ENCODE measurements at places on chromosomes 7 and 10.

- DNase-seq, result peak; percentile 85
Measured at GRCh38 chr10:79322616-79323543, 24.4 kb upstream of the PPIF start.

- no peak for DNase-seq
Measured at GRCh38 chr10:100811752-100812750, 66.7 kb downstream of the PAX2 start.

DNA sequence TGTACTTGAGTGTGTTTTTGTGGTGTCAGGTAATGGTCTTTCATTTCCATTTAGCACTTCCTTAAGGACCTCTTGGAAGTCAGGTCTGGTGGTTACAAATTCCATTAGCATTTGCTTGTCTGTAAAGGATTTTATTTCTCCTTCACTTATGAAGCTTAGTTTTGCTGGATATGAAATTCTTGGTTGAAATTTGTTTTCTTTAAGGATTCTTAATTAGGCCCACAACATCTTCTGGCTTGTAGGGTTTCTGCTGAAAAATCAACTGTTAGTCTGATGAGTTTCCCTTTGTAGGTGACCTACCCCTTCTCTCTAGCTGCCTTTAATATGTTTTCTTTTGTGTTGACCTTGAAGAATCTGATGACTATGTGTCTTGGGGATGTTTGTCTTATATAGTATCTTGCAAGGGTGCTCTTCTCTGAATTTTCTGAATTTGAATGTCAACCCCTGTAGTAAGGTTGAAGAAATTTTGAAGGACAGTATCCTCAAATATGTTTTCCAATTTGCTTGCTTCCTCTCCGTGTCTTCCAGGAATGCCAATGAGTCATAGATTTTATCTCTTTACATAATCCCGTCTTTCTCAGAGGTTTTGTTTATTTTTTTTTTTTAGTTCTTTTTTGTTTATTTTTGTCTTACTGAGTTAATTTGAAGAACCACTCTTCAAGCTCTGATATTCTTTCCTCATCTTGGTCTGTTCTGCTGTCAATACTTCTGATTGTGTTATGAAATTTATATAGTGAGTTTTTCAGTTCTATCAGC is 70.2 kb downstream of the SLC39A12 start:
- no peak for DNase-seq

GRCh38 chr10:93755443-93756116 is 2.2 kb upstream of the LGI1 start:
- no peak for DNase-seq

GRCh38 chr10:31751051-31751737 is 177.4 kb downstream of the ARHGAP12 start:
- no peak for DNase-seq

DNA sequence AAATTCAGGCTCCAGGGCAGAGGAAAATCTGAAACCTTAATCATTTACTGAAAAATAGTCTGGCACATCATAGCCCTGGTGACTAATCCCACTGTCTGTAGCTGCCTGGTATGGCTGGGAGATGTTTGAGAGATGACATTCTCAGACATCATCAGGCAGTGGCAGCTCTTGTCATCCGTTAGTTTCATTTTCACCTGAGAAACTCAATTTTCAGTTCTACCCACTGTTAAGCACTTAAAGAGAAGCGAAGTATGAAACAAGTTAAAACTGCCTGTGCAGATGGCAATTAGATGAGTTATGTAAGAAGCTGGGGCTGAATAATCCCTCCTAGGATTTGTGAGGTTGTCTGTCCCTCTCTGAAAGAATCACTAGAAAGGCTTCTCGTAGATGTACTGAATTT is 150.2 kb downstream of the NSUN6 start:
- no peak for DNase-seq

DNA sequence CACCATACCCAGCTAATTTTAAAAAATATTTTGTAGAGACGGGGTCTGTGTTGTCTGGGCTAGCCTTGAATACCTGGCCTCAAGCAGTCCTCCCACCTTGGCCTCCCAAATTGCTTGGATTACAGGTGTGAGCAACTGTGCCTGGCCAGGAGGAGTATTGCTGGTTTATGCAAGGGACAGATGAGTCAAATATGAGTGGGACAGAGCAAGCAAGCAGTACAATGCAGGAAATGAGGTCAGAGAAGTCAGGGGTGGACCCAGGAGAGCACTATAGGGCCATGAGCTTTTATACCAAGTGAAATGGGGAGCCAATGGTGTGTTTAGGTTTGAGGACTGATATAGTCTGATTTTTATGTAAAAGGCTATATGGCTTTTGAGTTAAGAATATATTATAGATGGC is 6.3 kb downstream of the TSPAN13 start:
- DNase-seq, result no peak

DNA sequence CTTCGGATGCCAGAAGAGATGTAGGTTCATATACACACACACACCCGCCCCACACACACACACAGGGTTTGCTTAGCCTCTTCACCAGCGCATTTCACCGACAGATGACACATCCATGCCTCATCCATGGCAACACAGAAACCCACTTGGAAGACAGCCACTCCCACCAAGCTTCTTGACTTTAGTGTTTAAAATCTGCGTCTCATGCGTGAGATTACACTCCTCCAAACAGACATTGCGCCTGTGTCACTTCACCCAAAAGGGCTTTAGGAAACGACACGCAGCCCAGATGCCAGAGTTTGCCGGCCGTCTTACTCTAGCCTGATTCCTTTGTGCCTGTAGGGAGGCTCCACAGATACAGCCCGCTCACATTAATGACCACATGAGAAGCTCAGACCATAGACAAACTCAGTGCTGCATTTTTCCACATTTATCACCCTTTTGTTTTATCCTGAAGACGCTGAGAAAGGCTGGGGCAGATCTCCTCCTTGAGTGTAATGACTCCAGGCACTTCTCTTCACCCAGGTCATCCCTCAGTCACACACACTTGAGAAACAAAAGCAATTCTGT is 73.8 kb downstream of the DIP2C start:
- DNase-seq, result no peak

- DNase-seq, result no peak
Measured at GRCh38 chr7:72444026-72444776, 32.1 kb upstream of the CALN1 start.

- no peak for DNase-seq
Measured at GRCh38 chr7:138713191-138713590, 12.0 kb upstream of the SVOPL start.

GRCh38 chr7:17146621-17147020 is 151.8 kb upstream of the AHR start:
- DNase-seq, result no peak

DNA sequence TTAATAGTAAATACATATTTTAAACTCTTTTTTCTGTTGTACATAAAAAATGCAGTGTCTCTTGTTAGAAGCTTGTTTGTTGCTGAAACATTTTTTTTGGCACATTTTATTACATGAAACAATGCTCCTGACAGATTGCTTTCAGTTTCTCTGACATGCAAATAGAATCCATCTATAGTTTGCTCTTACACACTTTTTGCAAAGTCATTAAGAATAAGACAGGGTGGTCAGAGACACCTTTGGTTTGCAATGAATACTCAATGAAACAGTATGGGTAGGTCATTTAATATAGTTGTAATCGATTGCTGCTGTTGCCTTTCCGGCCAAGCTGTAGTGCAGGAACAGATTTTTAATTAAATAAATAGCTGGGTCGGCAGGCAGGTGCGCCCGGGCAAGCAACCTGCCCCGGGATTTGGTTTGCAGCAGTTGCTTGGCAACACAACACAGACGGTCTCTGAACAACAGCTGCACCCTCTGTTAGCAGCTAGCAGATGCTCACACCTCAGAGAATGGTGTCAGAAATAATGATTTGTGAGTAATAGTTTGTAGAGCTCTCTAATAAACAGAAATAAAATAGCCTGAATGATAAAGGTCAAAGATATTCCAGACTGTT is 115.7 kb upstream of the CACNA2D1 start:
- peak; percentile 54 for DNase-seq

DNA sequence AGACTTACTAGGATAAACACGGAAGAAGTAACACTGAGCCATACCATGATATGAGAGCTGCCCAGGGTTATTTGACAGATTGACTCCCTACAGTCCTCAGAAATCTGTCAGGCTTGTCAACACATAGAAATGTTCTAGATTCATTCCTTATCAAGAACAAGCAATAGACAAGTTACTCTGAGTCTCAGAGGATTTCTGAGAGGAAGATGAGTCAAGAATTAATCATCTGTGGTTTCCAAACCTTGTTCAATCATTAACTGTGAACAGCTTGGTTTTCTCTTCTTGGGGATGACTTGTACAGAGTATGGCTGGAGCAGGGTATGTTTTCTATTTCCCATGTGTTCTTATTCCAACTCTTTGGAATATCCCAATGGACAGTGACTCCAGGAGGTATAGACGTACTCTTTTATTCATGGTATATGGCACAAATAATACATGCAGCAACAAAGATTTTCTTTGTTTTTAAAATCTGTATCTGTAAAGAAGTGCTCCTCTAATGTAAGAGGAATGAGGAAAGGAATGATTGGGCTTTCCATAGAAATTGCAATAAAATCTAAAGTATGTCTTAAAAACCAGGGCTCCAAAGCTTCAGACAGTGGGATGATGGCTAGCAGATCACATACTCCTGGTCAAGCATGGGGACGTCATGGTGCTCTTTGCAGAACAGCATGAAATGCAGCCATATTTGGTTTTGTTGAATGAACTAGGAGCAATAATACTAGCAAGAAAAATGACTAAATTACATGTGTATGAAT is 11.9 kb upstream of the SFR1 start:
- no peak for DNase-seq

DNA sequence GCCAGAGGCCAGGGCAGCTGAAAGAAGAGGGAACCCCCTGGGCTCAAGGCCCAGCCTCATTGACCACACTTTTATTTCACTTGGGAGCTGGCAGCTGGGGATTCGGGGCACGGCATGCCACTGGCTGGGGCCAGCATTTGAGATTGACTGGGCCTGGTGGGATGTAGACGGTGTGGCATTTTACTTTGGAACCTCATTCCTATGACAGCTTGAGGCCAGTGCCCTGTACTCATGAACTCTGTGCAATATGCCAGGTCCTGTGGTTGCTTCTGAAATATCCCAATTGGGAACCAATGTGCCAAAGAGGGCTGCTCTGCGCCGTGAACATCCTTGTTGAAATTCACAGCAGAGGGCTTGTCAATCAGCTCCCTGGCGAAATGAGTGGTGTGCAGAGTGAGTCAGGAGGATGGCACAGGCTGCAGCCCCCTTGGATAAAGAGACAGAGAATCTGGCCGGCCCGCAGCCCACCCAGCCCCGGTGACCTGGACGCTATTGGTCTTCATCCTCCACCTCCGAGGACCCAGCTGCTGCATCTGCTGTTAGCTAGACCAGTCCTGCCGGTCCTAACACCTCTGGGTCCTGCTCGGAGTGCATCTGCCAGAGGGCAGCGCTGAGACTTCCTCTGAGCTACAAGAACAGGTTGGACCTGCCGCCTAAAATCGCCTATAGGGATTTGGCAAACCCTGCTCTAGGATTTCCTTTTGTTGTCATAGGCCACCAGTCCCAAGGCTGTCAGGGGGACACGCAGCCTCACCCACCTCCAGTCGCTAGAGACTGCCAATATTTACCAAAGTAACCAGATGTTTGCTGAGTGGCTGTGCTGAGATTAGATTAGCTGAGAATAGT is 58.0 kb downstream of the PRKAG2 start:
- no peak for DNase-seq

GRCh38 chr7:126760914-126761577 is 491.7 kb downstream of the GRM8 start:
- DNase-seq, result no peak

GRCh38 chr7:86926732-86927131 is 132.7 kb downstream of the ELAPOR2 start:
- DNase-seq, result no peak

GRCh38 chr7:107145067-107145838 is 23.6 kb upstream of the HBP1 start:
- DNase-seq, result no peak

- no peak for DNase-seq
Measured at GRCh38 chr7:106376026-106376799, 91.4 kb upstream of the NAMPT start.

GRCh38 chr7:91185771-91186170 is 78.5 kb upstream of the FZD1 start:
- DNase-seq, result no peak

GRCh38 chr10:125217990-125218675 is 57.8 kb upstream of the CTBP2 start:
- DNase-seq, result no peak

GRCh38 chr7:128840326-128841170 is 10.3 kb downstream of the FLNC start:
- no peak for DNase-seq

- DNase-seq, result no peak
Measured at GRCh38 chr7:156177422-156178055, 365.3 kb upstream of the SHH start.

GRCh38 chr7:130804220-130804619 is 70.2 kb upstream of the KLF14 start:
- no peak for DNase-seq

- DNase-seq, result no peak
Measured at GRCh38 chr10:1733720-1734119, 3.6 kb downstream of the ADARB2 start.

DNA sequence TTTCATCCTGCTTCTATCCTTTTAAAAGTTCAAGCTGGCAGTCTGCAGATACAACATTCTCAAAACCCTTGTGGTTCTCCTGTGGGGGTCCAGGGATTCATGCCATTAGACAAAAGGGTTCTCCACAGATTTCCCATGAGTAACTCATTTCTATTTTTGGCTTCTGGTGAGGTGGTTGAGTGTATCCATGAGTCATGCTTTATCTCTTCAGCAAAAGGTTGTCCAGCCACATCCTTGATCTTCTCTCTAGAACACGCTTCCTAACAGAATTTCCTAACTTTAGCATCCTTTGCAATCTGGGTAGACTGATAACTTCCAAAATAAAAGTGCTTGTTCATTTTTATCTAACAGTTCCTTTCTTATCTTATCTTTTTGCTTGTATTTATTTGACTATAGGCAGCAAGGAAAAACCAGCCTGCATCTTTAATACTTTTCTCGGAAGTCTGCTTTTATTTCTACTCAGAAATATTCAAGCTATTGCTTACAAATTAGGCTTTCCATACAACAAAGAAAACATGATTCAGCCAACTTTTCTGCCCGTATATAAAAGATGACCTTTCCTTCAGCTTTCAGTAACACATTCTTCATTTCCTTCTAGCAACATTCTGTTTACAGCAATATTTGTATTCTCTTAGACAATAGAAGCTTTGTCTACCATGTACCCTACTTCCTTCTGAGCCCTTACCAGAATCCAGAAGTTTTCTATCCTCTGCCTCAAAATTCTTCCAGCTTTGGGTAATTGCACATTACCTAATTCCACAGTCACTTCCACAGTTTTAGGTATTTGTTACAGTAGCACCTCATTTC is 79.3 kb upstream of the IL6 start:
- no peak for DNase-seq

DNA sequence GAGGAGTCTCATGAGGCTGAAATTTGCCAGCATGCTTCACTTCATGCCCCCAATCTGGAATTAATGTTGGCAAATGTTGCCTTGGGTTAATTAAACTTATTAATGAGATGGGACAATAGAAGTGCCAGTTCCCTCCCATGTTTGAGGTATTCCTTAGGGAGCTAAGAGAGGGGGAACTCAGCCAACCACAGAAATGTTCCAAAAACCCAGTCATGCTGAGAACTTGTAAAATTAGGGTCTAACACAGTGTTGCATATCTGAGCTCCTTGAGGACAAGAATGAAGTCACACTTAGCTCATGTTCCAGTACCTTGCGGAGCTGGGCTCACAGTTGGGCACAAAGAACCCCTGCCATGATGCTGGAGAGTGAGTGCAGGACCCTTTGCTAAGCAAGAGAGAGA is 89.4 kb downstream of the OAT start:
- no peak for DNase-seq

- peak; percentile 85 for DNase-seq
Measured at GRCh38 chr7:35988818-35989217, 164.2 kb upstream of the EEPD1 start.

GRCh38 chr7:28847681-28848080 is 110.4 kb downstream of the TRIL start:
- peak; percentile 50 for DNase-seq
